ENCODE measurements at places on chromosomes 11 and 22.
A peak's percentile ranks its signal among the peaks of the same experiment; 100 is the strongest.

DNA sequence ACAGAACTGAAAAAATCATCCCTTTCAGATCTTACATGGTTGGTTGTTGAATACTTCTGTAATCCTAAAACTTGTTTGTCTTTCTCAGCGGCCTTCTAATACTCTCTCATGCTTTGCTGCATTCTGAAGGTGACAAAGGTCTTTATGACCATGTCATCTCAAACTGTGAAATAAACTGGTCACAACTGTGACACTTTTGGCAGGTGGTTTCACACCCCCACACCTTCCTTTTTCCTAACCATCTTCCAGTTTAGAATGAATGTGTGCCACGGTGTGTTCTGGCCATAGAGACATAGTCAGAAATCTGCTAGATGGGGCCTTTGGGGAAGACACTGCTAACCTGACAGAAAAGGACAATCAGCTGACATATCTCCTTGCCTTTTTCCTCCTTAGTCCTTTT, 14.7 kb upstream of the RFPL3 start:
- DNase-seq: no peak

DNA sequence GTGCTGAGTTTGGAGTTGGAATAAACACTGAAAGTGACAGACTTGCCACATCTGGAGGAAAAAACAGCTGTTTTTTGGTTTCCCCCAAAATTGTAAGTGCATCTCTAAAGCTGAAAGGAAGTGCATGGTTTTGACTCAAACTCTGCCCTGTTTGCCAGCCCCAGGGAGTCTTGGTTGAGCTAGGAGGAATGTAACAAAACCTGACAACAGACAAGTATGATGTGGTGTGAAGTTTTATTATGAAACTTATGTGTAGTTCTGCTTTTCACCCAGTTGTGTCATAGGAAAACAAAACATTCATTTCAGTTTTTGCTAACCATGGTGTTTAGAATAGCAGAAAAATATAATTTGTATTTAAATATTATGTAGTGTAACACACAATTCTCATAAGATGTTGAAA, 31.7 kb upstream of the PDE3B start:
- DNase-seq: no peak

- DNase-seq: no peak
Observed at GRCh38 chr11:118052581-118053206, 24.2 kb upstream of the TMPRSS4 start.

- DNase-seq: no peak
Observed at GRCh38 chr11:80173371-80174136, 732.7 kb upstream of the TENM4 start.

DNA sequence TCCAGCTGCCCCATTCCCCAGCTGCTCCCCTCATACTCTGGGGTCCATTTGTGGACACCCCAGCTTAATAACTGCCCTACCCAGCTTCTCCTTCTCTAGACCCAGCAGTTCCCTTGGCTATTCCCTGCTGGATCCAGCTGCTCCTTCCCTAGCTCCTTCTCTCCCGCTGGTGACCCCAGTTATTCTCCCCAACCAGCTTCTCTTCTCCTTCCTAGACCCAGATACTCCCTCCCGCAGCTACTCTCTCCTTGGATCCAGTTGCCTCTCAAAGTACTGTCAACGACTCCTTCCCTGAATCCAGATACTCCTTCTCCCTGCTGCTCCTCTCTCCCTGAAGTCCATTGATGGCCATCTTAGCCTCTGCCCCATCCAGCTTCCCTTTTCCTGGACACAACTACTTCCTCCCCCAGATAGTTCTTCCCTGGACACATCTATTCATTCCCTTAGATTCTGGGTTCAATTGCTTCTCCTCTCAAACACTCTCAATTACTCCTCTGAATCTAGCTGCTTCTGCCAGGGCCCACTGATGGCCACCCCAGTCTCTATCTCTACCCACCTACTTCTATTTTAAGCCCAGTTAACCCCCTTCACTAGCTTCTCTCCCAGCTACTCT, 11.6 kb downstream of the SELENOM start:
- no peak for DNase-seq

DNA sequence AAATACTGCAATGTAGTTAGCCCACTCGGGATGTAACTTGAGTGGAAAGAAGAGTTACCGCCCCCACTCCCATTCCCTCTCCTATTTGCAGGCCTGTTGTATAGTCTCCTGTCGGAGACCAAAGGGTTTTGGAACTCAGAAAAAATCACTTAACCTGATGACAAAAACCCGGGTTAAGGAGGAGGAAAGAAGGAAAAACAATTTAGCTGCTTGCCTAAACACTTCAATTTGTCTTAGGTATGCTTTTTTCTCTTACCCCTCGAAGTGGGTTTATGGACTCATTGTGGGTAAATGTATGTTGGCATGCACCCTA, 2.2 kb downstream of the YAP1 start:
- DNase-seq: no peak

GRCh38 chr22:41523464-41524221, 20.6 kb downstream of the POLR3H start:
- DNase-seq: no peak

DNA sequence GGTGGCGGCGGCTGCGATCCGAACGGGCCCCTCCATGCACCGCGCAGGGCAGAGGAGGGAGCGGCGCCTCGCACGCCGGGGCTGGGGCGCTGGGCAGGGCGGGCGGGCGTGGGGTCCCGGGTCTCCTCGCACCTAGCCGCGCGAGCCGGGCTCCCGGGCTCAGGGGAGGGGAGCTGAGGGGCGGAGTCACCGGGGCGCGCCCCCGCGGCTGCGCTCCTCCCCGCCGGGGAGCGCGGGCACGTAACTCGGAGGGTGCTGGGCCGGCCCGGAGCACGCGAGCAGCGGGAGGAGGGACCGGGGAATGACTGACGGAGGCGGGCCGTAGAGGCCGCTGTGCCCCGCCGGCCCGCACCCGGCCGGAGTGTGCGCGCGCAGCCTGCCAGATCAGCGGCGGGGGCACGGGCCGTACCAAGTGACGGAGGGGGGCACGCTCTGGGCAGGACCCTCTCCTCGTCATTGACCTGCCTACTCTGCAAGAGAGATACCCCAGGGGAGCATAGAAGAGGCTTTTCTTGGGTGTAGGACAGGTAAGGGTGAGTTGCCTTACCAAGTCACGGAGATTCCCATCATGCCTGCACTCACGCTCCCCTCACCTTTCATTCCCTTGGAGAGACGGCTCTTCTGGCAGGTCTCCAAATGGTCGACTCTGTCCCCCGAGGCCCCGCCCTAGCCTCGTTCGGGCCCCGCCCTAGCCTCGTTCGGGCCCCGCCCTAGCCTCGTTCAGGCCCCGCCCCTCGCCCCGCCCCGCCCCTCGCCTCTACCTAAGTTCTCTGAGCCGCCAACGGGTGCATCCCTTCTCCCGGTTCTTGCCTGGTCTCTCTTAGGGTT, at the start of gene CDON:
Gene CDON, minus strand, starts transcription at position 188 of the 828 bp plus-strand sequence. CDS start 39,390 bp downstream, outside the sequence.
- DNase-seq: peak; percentile 77

- no peak for DNase-seq
Observed at GRCh38 chr11:41935241-41935640, 475.8 kb upstream of the LRRC4C start.

GRCh38 chr11:109383306-109383705, 38.7 kb upstream of the C11orf87 start:
- DNase-seq: no peak

GRCh38 chr11:88575916-88576315, 238.4 kb upstream of the CTSC start:
- no peak for DNase-seq

- no peak for DNase-seq
Observed at GRCh38 chr11:59281177-59281576, 68.5 kb upstream of the MPEG1 start.

DNA sequence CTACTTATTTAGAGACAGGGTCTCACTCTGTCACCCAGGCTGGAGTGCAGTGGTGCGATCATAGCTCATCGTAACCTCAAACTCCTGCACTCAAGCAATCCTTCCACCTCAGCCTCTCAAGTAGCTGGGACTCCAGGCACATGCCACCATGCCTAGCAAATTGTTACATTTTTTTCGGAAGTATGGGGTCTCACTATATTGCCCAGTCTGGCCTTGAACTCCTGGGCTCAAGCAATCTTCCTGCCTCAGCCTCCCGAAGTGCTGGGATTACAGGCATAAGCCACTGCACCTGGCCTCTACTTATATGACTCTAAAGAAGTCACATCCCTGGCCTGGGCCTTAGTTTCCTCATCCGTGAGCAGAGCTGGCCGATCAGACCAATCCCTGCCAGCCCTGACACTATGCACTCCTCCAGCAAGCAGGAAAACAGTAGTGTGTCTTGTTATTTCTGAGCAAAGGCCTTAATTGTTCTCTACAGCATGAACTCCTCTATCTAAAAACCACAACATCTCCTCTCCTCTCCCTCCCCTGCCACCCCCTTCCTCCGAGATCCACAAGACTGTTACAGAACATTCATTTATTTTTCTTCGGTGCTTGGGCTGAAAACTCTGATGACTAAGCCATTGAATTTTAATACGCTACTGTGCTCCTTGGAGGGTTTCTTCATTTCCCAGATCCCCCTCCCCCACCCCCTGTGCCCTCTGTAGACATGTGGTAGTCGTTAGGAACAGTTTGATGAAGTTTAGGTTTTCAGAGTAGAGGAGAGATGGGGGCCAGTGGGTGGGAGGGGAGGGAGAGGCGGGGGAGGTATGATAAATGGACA, 91.5 kb downstream of the ABTB2 start:
- DNase-seq: no peak

GRCh38 chr11:131533149-131533548, 162.7 kb downstream of the NTM start:
- DNase-seq: no peak

- DNase-seq: no peak
Observed at GRCh38 chr22:47914481-47915097, 1152.1 kb downstream of the TBC1D22A start.

GRCh38 chr11:17277024-17277584, 565 bp downstream of the NUCB2 start:
- DNase-seq: no peak

- no peak for DNase-seq
Observed at GRCh38 chr11:64734811-64735724, 8.9 kb downstream of the RASGRP2 start.

DNA sequence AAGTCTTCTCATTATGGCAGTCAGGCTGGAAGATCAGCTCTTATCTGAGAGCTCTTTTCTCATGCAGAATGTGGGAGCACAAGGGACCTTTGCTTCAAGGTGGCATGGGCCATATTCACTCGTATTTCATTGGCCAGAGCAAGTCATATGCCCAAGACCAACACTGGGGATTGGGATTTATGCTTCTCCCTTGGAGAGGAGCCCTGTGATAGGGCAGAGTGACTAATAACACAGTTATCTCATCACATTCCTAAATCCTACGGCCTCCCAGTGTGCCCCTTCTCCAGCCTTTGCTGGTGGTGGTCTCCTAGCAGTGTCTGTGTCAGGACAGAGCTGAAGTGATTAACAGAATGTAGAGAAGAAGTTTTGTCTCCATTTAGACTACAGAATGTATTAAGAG, 48.6 kb downstream of the SYT9 start:
- DNase-seq: no peak

GRCh38 chr22:25368271-25368670, 148.8 kb downstream of the CRYBB2 start:
- DNase-seq: no peak

DNA sequence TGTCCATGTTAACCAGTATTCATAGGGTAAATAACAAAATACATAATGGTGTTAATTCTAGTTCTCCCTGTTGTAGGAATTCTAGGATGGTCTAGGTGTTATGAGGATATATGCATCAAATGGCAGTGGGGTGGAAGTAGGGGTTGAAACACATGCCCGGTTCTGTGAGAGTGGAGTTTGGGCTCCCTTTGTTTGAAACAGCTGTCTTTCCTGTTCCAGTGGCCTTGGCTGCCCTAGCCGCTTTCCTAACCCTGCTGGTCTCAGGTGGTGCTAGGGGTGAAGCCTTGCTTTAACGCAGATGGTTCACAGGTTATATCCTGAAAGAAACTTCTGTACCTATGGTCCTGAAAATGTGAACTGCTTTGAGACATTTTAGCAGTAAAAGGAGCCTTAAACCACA, 38.3 kb downstream of the SERPINH1 start:
- DNase-seq: no peak

- DNase-seq: no peak
Observed at GRCh38 chr11:125327518-125328224, 163.1 kb downstream of the PKNOX2 start.

DNA sequence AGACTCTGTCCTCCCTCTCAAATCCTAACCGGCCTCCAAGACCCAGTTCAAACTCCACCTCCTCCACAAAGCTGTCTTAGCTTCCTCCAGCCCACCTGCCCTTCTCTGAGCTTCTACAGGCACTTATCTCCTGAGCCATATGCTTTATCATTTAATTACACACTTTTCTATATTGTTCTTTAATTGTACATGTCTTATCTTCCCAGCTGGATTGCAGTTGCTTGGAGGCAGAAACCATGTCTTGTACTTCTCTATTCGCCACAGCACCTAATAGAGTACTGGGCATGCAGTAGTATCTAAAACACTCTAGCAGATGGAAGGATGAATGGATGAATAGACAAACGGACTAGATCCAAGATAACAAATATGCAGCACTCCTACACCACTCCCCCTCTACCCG, 11.3 kb downstream of the TRIM29 start:
- no peak for DNase-seq

- DNase-seq: no peak
Observed at GRCh38 chr11:103768816-103769215, 267.6 kb upstream of the DDI1 start.

DNA sequence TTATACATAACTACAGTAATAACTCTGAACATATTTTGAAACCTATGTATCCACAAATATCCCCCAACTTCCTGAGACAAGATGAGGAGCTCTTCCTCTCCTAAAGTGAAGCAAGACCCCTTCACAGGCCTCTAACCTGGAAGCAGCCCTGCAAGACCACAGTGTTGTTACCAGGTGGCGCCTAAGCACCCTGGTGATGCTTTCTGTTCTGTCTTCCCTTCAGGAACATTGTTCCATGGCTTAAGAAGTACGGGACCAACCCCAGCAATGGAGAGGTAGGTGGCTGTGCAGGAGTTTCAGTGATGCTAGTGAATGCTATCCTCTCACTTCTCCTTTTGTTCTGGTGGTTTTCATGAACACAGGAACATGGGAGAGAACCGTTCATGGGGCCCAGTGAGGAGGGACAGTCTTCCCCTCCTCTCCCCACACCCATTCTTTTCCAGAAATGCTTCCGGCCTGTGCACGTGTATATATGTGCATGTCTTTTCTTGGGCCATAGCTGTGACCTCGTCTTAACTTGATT, 6.4 kb downstream of the PPIL2 start:
- DNase-seq: no peak

DNA sequence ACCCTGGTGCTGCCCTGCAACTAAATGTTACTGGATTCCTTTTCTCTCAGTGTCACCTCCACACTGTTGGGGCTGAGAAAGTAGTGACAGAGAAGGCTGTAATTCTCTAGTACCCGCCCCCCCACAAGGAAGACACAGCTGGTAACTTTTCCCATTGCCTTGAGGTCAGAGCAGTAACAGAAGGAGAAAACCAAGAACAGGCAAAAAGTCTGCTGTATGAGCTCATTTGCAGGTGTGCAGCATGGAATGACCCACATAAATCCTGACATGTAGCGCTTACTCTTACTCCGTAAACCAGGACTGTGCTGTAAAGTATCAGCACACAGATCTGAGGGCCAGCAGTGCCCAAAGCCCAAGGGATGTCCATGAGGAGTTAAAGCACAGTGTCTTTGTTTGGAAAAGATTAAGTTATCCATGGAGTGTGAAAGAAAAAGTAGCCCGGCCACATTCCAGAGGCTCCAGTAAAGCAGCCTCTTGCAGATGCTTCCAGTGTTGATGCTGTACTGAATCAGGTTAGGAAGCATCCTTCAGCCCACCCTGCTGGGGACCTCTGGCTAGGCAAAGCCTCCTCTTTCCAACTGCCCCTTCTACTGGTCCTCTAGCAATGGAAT, 120.7 kb downstream of the PLEKHA7 start:
- no peak for DNase-seq
